RKO (cell line): ENCODE measurements at places on chromosomes 16 and 17.

DNA sequence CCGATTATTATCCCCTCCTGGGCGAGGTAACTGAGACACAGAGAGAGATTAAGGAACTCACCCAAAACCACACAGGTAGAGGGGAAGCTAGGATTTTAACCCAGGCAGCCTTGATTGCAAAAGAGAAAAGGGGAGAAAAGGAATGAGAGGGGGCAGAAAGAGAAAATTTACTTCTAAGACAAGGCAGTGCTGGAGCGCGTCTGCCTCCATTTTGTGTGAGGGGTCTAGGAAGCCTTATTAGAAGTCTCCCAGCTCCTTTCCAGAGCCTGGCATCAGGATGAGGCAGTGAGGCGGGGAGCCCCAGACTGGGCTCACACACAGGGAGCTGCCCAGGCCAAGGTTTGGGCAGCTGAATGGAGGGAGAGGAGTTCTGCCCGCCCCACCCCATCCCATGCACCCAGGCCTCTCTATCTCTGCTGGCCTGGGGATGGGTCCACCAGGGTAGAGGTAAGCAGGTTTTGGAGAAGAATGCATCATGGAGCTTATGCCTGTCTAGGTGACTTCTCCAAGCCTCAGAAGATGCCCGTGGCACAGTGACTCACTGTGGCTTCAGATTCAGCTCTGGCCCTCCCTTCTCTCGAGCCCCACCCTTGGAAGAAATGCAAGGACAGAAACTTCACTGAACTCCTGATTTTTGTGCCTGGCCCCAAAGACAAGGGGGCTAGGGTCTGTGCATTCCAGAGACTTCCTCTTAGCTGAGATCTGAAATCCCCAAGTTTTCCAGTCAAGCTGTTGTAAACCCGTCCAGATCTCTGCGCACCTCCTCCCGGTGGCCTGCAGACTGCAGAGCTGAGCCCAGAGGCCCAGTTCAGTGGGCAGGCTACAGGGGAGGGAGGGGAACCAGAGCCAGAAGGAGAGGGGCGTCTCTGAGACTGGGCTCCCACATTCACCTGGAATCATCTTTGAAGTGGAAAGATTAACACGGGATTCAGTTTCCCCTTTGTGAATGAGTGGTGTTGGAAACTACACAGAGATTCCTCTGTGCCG lies 95.1 kb upstream of the CDH5 start:
- no peak for DNase-seq

DNA sequence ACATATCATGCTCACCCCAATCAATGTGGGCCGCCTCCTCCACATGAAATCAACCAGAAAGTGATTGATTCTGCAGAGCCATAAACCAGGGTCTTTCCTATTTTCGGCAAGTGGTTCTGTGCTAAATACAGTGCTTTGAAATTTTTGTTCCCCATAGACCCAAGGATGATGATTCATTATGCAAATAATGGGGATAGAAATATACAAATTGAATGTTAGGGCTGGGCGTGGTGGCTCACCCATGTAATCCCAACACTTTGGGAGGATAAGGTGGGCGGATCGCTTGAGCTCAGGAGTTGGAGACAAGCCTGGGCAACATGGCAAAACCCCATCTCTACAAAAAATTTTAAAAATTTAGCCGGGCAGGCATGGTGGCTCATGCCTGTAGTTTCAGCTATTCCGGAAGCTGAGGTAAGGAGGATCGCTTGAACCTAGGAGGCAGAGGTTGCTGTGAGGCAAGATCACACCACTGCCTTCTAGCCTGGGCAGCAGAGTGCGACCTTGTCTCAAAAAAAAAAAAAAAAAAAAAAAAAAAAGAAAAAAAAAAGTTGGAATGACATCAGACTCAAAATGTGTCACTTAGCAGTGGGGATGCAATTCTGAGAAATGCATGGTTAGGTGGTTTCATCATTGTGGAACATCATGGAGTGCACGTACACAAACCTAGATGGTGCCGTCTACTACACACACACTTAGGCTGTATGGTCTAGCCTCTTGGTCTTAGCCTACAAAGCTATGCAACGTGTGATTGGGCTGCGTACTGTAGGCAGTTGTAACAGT lies 581.7 kb downstream of the MAF start:
- no peak for DNase-seq

DNA sequence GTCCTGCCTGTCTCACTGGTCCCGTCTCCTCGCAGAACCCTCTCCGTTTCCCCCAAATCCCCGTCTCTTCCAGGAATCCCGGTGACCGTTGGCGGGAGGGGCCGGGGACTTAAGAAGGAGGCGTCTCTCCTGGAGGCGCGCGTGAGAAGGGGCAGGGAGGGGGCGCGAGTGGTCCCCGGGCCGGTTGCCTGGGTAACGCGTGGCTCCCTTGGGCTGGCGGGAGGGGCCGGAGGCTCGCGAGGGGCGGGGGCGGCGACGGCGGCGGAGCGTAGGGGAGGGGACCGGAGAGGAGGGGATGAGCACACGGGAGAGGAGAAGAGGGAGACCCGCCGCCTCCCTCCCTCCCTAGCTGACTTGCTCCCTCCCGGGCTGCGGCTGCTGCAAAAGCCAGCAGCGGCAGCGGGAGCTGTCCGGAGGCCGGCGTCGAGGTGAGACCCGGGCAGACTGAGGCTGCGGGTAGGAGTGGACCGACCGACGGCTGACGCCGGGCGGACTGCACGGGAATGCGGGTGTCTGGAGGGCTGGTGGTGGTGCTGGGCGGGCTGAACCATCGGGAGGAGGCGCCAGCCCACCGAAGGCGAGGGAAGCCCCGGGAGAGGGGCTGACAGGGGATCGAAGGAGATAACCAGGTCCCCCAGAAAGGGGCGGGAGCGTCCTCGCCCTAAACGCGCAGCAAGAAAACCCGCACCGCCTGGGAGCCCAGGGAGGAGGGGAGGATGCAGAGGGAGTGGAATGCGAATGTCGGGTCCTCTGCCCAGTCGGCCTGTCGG lies at the start of gene PRRT2:
Gene PRRT2, plus strand, starts transcription at position 298 of the 770 bp plus-strand sequence. CDS start 862 bp downstream, outside the sequence.
- DNase-seq: peak; percentile 37

GRCh38 chr16:84053237-84053636 lies 10.6 kb upstream of the SLC38A8 start:
- DNase-seq: no peak

- no peak for DNase-seq
Measured at GRCh38 chr17:76050538-76051467, 21.5 kb downstream of the SRP68 start.

DNA sequence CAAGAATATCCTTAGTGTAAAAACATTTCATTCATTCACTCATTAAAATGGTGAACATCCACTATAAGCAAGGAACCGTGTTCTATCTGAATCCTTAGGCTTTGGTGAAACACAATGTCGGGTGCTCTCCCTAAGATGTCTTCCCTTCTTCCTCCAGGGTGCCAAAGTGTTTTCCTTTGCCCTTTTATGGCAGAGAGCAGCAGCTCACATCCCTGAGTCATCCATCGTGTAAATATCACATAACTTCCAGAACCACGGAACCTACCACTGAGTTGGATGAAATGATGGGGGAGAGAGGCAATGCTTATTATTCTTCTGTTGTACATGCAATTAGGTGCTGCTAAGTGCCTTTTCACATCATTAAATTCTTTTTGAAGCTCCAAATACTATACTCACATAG lies 50.2 kb downstream of the DNAH3 start:
- peak; percentile 59 for DNase-seq

GRCh38 chr17:38705523-38705802 lies 390 bp downstream of the MLLT6 start:
- DNase-seq: peak; percentile 20

DNA sequence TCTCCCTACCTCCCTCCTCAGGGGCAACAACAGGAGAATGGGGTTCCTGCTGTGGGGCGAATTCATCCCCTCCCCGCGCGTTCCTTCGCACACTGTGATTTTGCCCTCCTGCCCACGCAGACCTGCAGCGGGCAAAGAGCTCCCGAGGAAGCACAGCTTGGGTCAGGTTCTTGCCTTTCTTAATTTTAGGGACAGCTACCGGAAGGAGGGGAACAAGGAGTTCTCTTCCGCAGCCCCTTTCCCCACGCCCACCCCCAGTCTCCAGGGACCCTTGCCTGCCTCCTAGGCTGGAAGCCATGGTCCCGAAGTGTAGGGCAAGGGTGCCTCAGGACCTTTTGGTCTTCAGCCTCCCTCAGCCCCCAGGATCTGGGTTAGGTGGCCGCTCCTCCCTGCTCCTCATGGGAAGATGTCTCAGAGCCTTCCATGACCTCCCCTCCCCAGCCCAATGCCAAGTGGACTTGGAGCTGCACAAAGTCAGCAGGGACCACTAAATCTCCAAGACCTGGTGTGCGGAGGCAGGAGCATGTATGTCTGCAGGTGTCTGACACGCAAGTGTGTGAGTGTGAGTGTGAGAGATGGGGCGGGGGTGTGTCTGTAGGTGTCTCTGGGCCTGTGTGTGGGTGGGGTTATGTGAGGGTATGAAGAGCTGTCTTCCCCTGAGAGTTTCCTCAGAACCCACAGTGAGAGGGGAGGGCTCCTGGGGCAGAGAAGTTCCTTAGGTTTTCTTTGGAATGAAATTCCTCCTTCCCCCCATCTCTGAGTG lies 5.9 kb upstream of the LASP1NB start:
- DNase-seq: no peak

DNA sequence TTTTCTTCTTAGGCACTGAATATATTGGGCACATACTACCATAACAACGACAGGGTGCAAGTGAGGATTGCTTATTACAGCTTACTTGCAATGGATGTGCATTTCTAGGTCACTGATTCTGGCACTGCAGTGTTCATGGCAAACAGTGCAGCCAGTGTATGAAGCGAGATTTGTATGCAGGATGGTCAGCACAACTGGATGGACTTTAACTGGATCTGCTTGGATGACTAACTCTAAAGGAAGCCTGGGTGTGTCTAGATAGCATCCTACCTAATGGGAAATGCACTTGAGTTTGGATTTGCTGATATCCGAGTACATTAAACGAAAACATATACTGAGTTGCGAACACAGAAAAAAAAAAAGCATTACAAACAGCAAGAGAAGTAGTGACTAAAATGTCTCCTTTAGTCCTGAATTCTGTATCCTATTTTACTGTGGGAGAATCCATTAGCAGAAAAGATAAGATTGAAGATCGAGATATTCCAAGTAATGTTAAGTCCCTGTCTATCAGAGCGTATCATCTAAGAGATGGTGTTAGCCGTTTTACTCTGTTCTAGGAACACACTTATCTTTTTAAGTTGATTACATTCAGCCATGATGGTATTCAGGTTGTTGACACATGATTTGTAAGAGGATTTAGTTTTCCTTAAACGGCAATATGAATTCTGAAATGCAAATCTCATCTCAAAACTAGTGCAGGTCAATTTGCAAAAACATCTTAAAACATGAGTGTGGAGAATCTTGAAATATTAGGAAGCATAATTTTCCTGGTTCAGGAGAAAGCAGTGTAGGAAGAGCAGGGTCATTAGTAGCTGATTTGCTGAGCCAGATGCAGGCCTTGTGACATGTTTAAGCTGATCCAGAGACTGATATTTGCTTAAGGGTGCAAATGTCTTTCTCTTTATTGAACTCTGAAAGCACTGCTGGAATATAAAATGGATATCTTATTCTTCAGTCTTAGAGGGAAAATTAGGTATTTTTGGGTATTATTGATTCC lies 142.6 kb upstream of the CPHXL start:
- DNase-seq: no peak

GRCh38 chr17:74212209-74212912 lies 1.0 kb upstream of the TTYH2 start:
- no peak for DNase-seq

- no peak for DNase-seq
Measured at GRCh38 chr16:8952281-8952751, 11.4 kb downstream of the USP7 start.

DNA sequence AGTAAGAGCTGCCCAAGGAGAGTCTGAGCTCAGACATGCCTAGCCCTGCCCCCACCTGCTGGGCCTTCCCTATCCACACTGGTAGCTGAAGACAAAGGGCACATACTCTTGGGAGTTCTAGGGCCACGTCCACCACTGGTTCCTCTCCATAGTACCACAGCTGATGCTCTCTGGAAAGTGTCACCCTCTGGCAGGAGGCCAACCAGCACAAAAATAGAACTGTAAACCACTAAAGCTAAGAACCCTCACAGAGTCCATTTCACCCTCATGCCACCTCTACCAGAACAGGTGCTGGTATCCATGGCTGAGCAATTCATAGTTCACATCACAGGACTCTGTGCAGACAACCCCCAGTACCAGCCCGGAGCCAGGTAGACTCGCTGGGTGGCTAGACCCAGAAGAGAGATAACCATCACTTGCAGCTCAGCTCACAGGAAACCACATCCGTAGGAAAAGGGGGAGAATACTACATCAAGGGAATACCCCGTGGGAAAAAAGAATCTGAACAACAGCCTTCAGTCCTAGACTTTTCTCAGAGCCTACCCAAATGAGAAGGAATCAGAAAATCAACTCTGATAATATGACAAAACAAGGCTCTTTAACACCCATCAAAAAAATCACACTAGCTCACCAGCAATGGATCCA lies 115.3 kb downstream of the CEP112 start:
- DNase-seq: no peak

GRCh38 chr16:88585927-88586581 lies 15.9 kb downstream of the ZC3H18 start:
- DNase-seq: no peak

DNA sequence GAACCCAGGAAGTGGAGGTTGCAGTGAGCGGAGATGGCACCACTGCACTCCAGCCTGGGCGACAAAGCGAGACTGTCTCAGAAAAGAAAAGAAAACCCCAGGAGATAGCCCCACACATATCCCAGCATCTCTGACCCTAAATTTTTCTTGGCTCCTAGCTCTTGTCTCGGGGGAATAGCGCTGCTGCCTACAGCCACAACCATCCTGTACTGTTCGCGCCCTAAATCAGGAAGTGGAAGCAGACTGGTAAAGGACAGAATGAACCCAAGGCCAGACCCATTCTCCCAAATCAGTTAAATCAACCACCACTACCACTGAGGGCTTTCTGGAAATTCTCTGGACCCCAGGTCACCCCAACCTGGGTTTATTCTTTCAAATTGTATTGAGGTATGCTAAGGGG lies 1.7 kb downstream of the CTDNEP1 start:
- no peak for DNase-seq

DNA sequence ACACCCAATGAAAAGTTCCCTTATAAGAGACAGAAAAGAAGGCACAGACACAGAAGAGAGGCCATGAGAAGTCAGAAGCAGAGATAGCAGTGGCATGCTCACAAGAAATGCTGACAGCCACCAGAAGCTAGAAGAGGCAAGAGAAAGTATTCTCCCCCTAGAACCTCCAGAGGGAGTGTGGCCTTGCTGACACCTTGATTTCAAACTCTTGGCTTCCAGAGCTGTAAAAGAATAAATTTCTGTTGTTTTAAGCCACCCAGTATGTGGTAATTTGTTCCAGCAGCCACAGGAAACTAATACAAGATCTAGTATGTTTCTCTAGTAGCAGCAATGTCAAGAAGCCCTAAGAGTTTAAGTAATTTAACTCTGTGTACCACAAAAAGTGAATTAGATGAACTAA lies 87.2 kb upstream of the NOG start:
- no peak for DNase-seq

GRCh38 chr17:76562734-76563148 lies 22.9 kb downstream of the PRCD start:
- DNase-seq: peak; percentile 84

- no peak for DNase-seq
Measured at GRCh38 chr16:27346819-27347218, 33.0 kb downstream of the IL4R start.

- no peak for DNase-seq
Measured at GRCh38 chr16:70428178-70428998, 10.5 kb downstream of the ST3GAL2 start.

GRCh38 chr17:77884967-77885641 lies 73.4 kb upstream of the TNRC6C start:
- DNase-seq: no peak

- DNase-seq: no peak
Measured at GRCh38 chr17:40327244-40327729, 18.3 kb downstream of the RARA start.

- peak; percentile 81 for DNase-seq
Measured at GRCh38 chr17:35141681-35142466, at the start of gene NLE1. Gene NLE1, minus strand, starts transcription at chr17:35142303. Its CDS starts 28 bp downstream, at chr17:35142275.
